NCI-H345 (cell line): ENCODE measurements at places on chromosomes 3 and 15.
A peak's percentile ranks its signal among the peaks of the same experiment; 100 is the strongest.

GRCh38 chr3:64693031-64693430, 5.2 kb upstream of the ADAMTS9 start:
- DNase-seq: no peak

GRCh38 chr3:4030624-4031023, 231.4 kb downstream of the LRRN1 start:
- no peak for DNase-seq

DNA sequence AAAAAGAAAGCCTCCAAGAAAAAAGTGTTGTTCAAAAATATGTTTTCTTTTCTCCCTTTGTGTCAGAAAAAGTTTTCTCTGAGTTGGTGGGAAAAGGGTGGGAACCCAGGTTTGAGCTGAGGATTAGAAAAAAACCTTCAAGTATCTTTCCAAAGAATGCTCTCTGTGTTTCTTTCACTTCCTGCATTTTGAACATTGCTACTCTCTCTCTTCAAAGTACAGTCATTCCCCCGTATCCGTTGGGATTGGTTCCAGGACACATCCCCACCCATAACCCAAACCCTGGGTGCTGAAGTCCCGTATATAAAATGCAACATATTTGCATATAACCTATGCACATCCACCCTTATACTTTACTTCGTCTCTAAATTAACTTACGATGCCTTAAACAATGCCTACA, 139.6 kb downstream of the TMCO5A start:
- no peak for DNase-seq

DNA sequence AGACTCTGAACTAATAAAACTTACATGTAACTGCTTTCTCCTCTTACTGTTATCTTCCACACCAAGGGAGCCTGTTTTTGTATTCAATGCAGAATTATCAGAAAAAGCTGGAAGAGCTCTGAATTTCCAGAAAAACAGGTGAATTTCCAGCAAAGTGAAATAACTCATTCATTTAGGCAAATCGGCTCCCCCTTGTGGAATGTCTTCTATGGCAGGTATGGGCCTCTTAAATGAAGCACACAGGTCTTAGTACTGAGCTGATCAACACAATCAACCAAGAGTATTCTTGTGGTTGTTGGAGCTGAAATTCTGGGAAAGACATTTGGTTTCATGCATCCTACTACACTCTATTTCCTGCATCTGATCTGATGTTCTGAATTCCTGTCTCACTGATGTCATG, 31.0 kb upstream of the PTPRG start:
- DNase-seq: peak; percentile 20

DNA sequence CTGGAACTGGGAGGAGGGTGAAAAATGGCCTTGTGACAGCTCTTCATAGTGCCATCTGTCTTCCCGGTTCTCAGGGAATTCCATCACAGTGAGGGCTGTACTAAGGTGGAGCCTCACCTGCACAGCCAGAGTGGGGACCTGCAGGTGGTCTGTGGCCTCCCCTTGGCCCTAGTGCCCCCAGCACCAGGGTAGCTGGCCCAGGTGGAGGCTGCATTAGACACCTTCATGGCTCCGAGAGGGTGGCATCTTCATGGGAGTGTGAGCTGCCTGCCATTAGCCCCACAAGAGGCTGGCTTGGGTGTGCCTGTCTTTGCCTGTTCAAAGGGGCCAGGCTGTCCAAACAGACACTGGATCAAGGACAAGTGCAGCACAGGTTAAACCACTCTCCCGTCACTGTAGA, 95.5 kb upstream of the PRR23E start:
- DNase-seq: no peak

DNA sequence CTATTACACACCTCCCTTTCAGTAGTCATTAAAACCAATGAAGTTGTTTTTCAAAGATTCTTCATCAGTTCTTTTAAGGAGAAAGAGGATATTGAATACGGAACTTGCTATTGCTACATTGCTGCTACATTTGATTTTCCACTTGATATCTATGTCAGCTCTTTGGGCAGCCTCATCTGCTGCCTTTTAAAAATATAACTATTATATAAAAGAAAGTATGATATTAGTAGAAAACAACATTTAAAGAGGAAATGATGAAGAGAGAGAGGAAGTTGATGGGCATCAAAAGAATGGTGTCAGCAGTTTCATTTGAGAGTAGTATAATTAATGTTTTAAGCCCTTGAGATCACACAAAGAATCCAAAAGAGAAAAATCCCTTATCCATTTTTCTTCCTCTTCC, 171.4 kb downstream of the NFKBIZ start:
- no peak for DNase-seq

DNA sequence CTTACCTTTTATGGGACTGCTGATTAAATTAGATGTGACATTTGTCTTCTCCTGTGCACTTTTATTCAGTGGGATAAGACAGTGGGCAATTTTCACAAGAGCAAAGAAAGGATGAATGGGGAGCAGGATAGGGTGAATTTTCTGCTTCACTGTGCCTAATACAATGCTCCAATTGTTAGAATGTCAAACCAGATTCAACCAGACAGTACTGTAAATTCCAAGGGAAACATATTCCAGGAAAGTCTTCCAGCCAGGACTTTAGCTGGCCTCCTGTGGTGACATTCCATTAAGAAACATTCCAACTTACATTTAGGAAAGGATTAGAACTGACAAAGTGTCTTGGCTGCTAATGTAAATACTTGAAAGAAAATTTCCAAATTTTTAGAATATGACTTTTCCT, 100.1 kb upstream of the PROK2 start:
- DNase-seq: no peak

DNA sequence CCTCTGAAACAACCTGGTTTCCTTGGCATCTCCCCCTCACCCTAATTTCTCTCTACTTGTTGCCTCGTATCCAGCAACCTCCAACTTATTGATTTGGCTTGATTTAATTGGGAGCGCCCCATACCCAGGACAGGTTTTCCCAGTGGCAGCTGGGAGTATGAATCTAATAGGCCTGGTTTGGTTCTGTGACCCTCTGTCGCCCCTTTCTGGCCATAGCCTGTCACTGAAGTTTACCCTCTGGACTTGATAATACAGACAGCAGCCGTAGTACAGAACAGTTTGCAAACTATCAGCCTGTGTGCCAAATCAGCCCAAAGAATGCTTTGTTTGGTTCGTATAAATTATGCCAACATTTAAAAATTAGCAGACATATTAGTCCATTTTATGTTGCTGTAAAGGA, 525.1 kb upstream of the GOLIM4 start:
- no peak for DNase-seq

DNA sequence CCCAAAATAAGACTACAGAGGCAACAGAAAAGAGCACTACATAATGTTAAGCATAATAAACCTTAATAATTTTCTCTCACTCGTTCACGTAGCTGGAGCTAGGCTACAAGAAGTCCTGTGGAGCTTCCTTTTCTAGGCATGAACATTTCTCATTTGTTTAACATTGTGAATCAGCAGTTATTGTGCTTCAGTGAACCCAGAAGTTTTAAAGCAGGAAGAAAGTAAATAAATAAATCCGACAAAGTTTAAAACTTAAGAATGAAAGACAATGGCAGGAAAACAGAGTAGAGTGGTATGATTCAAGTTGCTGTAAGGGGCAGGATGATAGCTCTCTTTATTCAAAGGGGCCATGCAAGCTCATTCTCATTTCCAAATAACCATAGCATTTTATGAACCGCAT, 191.8 kb downstream of the LSAMP start:
- DNase-seq: no peak

- DNase-seq: no peak
Observed at GRCh38 chr3:150786791-150787190, 23.8 kb upstream of the SIAH2 start.

DNA sequence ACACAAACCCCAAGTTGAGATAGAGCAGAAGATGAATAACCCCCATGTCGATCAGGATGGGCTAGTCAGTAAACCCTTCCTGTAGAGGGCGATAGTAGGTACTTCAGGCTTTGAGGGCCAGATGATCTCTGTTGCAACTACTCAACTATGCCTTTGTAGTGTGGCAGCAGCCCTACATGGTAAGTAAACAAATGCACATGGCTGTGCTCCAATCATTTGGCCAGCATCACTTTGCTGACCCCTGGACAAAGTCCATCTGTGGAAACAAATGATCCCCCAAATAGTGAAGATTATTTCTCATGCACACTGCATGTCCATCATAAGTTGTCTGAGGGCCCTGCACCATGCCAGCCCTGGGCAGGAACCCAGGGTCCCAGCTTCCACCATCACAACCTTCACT, 402.2 kb upstream of the PROK2 start:
- no peak for DNase-seq

DNA sequence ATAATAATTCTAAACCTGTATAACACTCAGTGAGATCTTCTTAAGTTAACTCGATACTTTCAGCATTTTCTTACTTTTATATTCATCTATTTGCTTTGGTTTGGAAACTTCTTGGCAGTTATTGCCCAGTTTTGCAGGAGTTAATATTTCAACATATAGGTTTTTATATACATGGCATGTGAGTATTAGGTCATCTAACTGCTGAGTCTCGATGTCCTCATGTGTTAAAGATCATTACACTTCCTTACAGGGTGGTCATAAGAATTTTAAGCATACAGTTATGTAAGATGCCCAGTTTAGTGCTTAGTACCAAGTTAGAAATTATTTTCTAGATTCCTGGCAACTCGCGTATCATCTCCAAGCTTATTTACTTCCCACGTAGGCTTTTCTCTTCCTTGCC, 62.9 kb downstream of the TMEM39A start:
- DNase-seq: no peak

- no peak for DNase-seq
Observed at GRCh38 chr3:33117461-33117860, 3.6 kb downstream of the CRTAP start.

DNA sequence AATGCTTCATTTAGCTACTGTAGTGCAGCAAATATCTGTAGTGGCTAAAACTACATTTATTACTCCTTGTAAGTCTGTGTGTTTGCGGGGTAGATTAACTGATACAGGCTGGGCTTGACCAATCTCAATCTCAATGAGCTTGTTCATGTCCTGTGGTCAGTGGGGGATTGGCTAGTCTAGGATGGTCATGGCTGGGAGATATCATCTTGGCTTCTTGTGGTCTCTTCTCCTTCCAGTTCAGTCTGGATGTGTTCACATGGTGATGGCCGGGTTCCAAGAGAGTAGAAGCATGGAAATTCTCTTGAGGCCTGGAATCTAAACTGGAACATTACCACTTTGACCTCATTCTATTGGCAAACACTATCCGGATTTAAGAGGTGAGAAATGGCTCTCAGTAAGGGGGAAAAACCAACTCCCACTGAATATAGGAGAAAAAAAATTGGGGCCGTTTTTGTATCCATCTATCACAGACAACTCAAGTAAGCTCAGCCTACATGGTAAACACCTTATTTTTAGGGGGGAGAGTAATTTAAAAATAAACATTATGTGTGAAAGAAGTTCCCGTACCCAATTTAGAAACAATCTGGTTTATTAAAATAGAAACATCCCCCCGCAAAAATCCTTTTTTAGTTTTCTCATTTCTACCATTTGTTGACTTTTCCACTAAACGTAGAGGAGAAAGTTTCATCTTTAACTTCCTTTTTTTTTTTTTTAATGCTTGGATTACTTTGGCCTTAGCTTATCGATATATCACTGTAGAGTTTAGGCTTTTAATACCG, 284.9 kb upstream of the TBC1D5 start:
- no peak for DNase-seq

DNA sequence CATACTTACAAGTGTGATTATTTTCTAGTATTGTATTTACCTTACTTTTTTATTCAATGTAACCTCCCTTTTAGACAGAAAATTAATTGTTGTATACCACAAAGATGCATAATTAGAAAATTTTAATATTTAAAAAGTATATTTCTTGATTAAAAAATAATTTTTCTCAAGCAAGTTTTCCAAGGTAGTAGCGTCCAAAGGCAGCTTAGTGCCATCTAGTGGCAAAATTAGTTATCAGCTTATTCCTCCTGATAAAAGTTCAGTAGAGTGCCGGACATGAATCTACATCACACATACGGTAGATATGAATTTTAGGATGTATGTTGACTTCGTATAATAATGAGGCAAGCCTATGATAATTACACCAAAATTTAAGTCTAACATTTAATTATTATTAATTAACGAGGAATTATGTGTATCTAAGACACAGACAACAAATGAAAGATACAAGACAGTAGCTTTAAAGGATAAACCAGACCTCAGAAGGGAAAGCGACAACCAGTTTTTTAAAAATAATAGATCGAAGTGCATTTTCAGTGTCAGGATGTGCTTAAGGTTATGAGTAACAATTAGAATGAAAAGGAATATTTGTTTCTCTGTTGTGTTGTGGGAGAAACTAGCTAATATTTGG, 405.9 kb downstream of the ROBO1 start:
- DNase-seq: peak; percentile 48

- DNase-seq: no peak
Observed at GRCh38 chr3:194384569-194385001, 14.5 kb downstream of the GP5 start.

GRCh38 chr3:31407665-31408064, 125.1 kb upstream of the STT3B start:
- DNase-seq: no peak

GRCh38 chr15:32098033-32098432, 67.7 kb downstream of the CHRNA7 start:
- DNase-seq: no peak

DNA sequence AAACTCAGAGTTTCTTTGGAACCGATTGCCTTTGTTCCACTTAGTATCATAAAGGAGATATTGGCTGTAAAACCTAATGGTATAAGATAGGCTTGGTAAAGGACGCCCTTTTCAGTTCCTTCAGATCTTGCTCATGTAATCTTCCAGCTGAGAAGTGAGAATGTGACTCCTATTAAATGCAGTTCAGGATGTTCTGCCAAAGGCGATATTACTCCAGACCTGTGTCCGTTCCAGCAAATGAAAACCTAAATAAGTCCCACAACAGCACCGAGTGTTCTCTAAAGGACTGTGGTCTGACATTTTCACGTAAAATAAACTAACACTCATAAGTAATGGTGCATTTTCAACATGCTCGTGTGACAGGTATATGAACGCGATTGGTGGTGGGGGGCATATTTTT, 276.2 kb downstream of the FEZF2 start:
- no peak for DNase-seq

DNA sequence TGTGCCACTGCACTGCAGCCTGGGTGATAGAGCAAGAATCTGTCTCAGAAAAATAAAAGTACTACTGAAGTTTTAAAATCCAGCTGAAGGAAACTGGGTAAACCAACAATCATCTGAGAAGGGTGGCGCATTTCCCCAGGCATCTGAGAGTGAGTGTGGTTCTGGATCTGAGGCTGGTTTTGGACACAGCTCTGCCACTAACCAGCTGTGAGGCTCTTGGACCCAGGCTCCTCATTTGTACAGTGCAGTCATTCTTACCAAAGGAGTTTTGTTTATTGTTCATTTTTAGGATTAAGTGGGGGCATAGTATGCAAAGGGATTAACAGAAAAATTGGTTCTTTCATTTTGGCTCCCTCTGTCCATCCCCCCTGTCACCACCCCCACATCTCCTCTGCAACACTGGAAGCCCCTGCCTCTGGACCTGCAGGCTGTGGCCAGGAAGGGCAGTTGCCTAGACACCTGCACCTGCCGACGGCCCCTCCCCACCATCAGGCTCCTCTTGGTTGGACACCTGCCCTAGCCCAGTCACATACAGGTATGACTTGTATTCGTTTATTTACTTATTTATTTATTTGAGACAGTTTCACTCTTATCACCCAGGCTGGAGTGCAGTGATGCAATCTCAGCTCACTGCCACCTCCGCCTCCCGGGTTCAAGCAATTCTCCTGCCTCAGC, 8.8 kb downstream of the NUP210 start:
- peak; percentile 18 for DNase-seq

- no peak for DNase-seq
Observed at GRCh38 chr3:190122198-190122771, 1.6 kb upstream of the P3H2 start.
